ENCODE measurements at places on chromosomes 2 and 18.

DNA sequence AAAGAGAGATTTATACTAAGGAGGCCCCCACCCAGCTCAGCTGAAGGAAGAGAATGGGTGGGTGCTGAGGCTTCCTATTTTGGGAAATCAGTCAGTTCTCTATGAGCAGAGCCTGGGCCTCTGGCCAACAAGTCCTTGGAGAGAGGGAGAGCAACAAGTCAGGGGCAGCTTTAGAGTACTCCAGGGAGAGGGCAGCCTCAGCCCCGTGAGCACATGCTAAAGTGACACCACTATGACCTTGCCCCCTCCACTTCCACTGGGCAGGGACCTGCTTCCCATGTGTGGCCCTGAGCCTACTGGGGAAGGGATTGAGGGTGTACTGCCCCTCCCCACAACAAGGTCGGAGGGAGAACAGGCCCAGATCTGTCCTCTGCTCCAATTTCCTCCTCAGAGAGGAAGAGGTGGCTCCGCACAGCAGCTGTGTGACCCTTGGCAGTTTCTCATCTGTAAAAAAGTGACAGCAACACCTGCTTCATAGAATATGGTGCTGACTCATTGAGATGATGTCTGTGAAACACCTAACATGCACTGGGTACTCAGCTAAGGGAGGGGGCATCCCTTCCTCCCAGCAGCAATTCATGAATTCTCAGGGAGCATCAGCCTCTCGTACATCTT is 72.9 kb downstream of the CLHC1 start:
- DNase-seq: peak; percentile 76

DNA sequence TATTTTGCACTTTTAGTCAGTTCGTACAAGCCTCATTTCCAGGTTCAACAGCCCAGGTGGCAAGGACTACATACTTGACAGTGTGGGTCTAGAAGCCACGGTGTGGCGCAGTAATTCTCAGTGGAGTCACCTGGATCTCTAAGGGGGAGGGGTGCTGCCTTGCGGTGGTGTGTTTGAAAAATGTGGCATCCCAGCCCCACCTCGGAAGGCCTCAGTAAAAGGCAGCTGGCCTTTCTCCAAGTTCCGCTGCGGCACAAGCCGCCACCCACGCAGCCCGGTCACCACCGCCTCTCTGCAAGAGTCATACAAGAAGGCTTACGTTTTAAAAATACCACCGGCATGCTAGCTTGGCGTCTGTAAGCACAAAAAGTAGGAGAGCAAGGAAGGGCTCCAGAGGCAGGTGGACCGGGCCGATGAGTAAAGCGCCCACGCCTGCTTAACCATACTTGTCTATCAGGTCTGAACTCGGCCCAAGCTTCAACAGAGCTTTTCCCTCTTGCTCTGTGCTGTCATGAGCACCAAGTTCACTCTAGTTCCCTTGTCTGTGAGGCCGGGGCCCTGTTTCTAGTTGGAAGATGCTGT is 49.5 kb downstream of the SPRED2 start:
- peak; percentile 75 for DNase-seq

DNA sequence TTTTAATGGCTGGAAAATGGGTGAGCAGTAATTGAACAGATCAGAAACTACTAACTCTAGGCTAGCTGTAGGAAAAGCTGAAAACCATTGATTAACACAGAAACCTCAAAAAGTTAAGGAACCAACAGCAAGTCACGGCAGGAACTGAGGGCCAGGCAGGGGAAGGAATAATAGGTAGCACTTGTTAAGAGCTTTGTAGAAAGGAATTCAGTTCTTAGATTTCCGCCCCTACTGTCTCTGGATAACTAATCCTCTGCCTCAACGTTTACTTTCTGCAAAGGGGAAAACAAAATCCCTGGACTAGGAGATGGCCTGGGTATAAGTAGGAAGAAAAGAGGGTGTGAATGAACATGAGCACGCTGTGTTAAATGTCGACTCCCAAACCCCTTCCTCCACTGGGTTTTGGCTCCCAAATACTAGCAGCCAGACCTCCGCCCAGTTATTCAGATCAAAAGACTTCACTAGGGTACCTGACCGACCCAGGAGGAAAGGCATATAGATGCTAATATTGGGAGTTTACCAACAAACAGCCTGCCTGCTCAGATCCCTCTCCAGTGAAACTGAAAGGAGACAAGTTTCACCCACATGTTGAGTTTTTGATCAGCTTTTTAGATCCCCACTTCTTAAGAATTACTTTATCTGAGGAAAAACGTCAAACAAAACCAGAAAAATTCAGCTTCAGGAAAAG is 12.4 kb downstream of the SMAD2 start:
- no peak for DNase-seq

DNA sequence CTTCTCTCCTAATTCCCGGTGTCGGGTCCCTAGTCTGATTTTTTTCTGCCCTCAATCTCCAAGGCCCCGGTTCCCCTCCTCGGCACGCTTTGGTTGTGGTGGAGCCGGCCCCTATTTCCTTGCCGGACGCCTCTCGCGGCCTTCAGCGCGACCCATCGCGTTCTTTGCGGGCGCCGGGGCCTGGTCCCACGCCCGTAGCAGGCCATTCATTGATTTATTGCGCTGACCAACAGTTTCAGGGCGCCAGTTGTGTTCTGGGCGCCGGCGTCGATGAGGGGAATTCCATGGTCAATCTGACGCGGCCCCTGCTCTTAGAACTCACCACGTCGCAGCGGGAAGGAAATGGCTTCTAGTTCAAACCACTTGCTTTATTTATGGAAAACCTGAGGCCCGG is 396 bp downstream of the CNOT9 start:
- peak; percentile 29 for DNase-seq

DNA sequence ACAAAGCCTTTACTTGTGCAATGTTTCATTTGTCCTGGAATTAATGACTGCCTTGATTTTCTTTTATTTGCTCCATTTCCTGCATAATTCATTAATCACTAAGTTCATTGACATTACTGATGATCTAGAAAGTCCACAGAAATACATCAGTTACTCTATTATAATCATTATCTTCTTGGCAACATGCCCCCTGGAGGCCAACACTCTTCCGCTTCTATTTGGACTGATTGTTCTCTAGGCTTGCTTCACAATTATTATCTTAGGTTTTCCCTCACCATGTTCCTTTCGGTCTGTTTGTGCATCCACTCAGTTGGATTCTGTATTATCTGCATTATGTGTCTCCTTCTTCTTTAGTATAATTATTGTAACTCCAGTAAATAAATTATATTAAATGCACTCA is 461.0 kb upstream of the CDH2 start:
- DNase-seq: no peak

- DNase-seq: no peak
These were observed 102.0 kb downstream of the PLA2R1 start for GRCh38 chr2:159960414-159960813.

DNA sequence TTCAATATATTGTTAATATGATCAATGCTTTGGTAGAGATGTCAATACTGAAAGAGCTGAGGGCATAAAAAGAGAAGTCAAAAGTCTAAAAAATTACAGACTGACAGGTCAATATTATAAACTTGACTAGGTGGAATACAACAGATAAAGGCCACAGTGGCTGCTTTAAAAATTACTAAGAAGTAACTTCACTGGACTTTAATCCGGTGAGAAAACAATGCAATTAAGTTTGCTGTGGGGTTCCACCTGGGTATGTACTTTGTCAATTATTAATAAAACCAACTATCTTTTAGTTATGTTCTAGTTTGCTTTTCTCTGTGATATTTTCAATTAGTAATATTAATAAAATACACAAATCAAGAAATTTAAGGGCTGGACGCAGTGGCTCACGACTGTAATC is 44.7 kb downstream of the RAPH1 start:
- DNase-seq: no peak

DNA sequence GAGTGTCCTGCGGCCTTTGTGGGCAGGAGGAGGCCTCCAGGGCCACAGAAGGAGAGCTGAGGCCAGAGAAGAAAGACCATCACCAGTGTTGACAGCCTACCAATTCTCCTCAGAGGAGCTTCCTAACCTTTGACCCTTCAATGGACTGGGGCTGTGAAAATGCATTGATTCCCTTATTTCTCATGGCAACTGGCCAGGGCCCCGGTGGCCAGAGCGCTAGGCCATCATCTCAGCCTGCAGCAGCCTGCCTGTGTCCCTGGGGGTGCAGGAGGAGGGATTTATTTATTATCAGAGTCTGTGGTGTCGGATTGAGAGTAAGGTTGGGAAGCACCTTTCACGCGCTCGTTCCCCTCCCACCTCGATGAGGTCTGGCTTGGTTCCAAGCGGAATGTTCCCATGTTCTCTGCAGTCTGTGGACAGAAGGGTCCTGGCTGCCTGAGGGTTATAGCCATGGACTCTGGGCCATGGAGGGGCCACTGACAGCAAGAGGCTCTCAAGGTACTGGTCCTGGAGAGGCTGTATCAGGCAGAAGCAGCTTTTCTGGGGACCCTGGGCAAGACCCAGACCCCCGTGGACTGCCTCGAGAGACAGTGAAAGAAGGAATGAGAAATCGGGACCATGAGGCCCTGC is 53.8 kb downstream of the CYP27C1 start:
- no peak for DNase-seq

DNA sequence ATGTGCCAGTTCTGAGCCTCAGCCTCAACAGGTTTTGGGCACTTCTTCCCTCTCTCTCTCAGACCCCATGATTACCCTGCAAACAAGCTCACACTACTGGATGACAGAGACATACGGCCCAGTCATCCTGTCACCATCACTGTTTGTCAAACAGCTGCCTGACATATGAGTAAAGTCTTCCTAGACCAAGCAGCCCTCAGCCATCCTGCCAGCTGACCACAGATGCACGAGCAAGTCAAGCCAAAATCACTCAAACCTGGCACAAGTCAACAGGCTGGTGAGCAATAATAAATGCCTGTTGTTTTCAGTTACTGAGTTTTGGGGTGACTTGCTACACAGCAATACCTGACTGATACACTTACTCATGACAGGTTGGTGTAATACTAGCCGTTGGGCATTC is 75.5 kb upstream of the KLF7 start:
- no peak for DNase-seq

GRCh38 chr2:25054720-25055119 is 12.8 kb downstream of the EFR3B start:
- no peak for DNase-seq

DNA sequence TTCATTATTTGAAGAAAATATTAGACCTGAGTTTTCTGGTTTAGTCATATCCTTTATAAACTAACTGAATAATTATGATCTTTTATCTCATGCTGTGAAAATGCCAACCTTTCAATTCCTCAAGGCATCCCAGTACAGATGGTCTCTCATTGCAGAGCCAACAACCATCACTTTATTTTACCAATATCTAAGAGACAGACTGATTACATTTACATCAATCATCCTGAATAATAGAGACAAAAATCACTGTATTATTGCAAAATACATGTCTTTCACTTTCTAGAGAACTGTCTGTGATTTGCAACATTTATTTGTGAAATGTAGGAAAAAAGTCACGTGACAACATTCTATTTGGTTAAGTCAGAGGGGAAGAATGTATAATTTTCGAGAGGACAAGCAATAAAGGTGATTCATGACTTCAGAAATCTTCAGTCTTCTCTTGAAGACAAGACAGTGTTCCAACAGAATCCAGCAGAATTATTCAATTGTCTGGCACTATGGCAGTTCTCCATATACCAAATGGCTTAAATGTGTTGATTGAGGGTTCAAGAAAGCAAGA is 503.6 kb upstream of the SYT4 start:
- DNase-seq: no peak

GRCh38 chr18:14924226-14924625 is 176.3 kb downstream of the ANKRD30B start:
- no peak for DNase-seq

DNA sequence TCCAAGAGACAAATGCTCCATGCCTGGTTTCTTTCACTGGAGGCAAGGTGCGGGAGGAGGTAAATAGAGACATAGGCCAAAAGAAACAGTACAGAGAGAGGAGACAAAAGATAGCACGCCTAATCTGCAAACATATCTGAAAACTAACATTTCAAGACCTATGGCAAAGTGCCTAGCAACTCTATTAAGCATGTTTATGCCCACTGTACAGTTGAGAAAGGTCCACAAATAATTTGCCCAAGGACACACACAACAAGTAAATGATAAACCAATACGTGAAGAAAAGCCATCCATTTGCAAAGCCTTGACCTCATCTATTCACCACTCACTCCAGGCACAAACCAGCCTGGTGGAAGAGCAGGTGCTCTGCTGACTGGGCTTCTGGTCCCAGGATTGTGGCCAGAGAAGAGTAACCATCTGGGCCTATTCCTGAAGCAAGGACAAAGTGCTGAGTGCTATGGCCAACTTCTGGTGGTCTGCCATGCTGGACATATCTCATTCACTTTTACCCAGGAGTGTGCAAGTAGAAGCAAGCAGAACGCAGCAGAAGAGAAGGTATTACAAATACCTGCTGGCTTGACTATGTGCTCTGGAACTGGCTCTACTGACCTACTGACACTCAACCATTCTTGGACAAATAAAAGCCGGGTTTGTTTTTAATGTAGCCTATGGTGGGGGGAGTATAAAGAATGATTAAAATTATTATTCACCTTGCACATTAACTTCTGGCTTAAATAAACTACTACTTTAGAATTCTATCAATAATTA is 25.3 kb downstream of the TMEM131 start:
- no peak for DNase-seq

GRCh38 chr2:165239230-165239629 is at the start of gene SCN2A:
SCN2A (plus strand) TSS chr2:165239414; CDS start chr2:165295824, 56,410 bp downstream.
- no peak for DNase-seq

GRCh38 chr2:154914561-154914960 is 216.1 kb downstream of the KCNJ3 start:
- DNase-seq: no peak

- no peak for DNase-seq
These were observed 216.6 kb downstream of the PAX3 start for GRCh38 chr2:222082201-222082600.

DNA sequence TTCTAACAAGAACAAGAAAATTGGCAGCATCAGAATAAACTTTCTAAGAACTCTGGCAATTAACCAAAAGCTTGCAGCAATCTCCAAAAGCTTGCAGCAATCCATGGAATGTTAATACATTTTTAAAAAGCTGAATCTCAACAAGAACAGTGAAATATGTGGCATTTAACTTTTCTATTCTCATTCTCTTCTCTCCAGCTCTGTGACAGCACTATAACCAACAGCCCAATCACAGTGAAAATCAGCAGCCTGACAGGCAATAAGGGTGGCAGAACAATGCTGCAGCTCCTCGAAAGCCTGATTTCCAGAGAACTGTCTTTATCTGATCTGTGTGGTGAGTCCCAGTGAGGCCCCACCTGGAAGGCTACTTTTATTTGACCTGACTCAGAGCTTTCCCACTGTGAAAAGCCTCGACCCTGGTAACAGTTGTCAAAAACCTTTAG is 60.0 kb downstream of the TMEM131 start:
- DNase-seq: no peak

- peak; percentile 16 for DNase-seq
These were observed 2.8 kb upstream of the GAD1 start for GRCh38 chr2:170813611-170814532.

GRCh38 chr2:185665251-185665814 is 73.3 kb upstream of the FSIP2 start:
- DNase-seq: no peak

- DNase-seq: no peak
These were observed 91.9 kb upstream of the LRP1B start for GRCh38 chr2:142222715-142223114.

- no peak for DNase-seq
These were observed 239.0 kb downstream of the ZNF521 start for GRCh38 chr18:25112821-25113434.

Measured in heart right ventricle (tissue), 16 donors.